ENCODE measurements at places on chromosomes 6 and 20.

DNA sequence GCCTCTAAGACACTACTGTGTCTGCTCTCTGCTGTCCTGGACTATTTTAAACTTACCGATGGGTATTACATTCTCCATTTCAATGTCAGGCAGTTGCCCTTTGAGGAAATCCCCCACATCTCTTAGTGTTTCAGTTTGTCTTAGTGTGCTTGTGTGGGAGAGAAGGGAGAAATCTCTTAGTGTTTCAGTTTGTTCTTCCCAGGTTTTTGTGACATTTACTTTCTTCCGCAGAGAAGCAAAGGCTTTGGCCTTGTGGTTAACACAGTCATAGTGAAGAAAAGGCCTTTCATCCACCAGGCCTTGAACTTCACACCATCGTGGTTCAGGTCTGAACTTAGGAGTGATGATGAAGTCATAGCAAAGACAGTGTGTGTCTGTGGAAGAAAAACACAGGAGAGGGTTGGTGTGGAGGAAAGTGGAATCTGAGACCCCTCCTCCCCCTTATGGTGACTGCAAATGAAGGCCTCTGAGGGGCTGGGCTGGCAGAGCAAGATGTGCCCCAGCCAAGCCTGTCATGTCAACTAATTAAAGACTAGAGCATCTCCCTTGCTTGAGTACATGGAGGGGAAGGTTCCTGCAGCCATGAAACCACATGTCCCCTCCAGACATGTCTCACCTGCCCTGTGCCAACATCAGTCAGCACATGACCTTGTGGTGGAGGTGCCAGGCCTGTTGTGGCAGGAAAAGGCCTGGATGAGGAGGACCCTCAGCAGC lies 23.9 kb downstream of the RAET1L start:
- DNase-seq = no peak

- no peak for DNase-seq
Measured at GRCh38 chr20:47003223-47003622, 108.6 kb downstream of the EYA2 start.

- no peak for DNase-seq
Measured at GRCh38 chr6:23282252-23283021, 713.1 kb downstream of the HDGFL1 start.

DNA sequence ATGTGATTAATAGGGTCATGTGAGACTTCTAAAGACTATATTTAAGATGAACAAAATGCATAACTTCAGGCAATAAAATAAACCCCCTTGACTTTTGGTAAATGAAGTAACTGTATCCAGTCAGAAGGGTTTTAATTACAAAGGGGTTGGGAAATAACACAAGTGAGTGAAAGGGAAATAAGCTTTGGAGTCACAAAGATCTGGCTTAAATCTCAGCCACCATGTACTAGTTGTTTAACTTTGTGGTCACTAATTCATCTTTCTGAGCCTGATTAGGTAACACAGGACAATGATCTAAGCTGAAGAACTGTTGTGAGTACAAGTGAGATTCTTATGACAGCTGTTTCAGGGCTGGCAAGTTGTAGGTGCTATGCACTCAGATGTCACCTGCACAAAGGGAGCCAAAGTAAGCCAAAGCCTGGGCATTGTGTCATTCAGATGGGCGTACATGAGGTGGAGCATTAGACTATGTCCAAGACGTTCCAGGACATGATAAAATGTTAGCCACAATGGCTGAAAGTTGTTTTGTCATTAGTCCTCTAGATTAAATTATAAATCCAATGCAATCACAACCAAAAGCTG lies 13.8 kb downstream of the TOMM34 start:
- DNase-seq = no peak

- no peak for DNase-seq
Measured at GRCh38 chr20:57066126-57066900, 200.1 kb downstream of the BMP7 start.

GRCh38 chr20:46270977-46271744 lies 37.1 kb downstream of the CDH22 start:
- DNase-seq = no peak

GRCh38 chr6:162562041-162562440 lies 165.5 kb downstream of the PRKN start:
- no peak for DNase-seq

DNA sequence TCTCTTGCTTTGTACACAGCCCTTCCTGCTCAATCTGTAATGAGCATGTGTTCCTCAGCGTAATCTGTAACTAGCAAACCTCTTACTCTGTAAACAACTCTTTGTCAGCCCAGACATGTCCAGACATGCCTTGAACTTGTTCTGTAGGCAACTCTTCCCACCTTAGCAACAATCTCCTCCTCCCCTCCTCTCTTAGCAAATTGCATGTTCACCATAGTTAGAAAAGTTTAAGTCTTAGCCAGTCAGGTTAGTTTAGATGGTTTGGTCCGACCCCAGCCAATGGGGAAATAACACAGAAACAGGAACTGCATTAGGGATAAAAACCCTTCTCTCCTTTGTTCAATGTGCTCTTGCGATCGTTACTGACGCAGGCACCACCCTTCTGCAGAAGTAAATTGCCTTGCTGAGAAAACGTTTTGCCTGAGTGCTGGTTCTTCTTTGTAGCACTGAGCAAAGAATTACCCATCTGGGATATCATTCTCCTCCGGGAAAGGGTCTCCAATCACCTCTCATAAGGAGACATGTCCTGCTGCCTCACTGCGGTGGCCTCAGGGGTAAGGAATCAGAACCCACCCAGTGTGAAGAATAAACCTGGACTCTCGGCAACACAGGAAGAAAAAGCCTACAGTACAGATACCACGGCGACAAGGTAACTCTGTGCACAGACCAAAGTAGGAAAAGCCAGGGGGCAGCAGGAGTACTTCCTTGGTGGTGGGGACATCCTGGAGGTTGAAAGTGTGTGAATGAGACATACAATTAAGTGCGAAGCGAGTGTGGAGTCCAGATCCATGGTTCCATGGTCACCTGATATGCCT lies 26.2 kb downstream of the PLN start:
- no peak for DNase-seq

GRCh38 chr20:43761386-43762340 lies 34.9 kb upstream of the GTSF1L start:
- DNase-seq = no peak

- DNase-seq = no peak
Measured at GRCh38 chr20:20100881-20101280, 48.5 kb downstream of the CFAP61 start.

DNA sequence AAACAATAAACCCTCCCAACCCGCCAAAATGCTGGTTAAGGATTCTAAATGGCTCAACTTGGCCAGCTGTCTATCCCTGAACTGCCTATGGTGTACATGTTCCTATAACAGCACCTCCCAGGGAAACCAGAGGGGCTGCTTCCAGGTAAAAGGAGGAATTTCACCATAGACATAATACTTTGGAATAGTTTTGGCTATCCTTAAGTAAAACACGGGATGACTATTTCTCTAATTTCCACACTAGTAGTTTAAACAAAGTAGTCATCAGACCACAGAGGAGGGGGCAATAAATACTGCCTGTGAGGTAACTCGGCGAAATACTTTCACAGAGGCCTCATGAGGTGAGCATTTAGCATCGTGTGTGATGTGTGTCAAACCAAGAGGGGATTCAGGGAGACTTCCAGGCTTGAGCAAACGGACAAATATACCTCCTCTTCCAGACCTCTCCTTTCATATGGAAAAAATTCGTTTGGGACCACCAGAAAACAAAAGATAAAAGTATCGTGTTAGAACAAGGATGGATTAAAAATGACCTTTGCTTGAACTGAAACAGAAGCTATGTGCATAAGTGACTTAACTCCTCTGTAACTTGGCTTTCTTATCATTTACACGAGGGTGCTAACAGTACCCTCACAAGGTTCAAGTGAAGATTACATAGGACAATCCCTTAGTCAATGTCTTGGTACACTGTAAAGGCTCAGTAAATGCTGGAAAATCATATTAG lies 1.0 kb upstream of the XRN2 start:
- DNase-seq = no peak

DNA sequence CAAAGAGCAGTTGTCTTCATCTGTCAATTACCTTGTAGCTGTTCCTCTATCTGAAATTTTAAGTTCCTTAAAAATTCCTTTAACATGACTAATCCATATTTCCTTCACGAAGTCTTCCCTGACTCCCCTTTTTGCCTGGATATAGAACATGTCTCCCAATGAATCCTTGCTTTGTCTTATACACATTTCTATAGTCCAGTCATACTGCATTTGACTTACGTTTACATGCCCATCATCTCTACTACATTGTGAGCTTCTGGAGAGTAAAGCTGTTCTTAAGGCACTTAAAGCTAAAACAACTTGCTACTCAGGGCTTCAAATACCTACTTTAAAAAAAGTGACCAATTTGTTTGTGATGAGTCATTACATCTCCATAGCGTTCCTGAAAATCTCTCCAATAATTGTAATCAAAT lies 4.9 kb downstream of the REV3L start:
- DNase-seq = no peak

- no peak for DNase-seq
Measured at GRCh38 chr6:43058531-43058930, 703 bp downstream of the MRPL2 start.

DNA sequence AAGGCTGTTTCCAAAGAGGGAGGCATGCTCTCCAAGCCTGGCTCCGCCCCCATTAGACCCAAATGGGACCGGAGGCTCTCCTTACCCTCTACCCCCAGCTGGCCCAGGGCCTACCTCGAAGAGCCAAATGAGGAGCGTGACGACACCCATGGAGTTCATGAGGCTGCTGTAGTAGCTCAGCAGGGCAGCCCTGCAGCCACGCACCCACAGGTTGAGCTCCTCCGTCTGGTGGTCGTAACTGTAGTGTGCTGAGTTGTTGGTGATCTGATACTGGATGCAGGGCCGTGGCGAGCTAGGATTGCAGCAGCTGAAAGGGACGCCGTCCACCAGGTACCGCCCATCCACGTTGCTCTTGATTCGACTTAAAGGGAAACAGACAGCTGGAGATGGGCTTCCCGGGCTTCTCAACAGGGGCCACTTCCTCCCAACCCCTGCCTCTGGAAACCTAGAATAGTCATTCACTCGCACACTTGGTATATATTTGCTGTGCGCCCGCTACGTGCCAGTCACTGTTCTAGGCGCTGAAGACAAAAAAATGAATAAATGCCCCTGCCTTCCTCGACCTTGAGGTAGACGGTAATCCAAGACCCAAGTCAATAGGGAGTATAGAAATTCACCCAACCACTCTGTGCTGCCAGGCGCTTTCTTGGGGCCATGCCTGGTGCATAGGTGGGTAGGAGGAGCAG lies 18.0 kb downstream of the PRPH2 start:
- DNase-seq = no peak

Data from stimulated activated CD8-positive, alpha-beta memory T cell treated with anti-CD3 and anti-CD28 coated beads, Interleukin-7, amount 100 ng/mL, for 1 hour (primary cell).